Stimulated activated naive B cell treated with anti-CD40 and anti-IgM and Interleukin-4, amounts not matched to agents 10 μg/mL and 1 μg/mL and 100 μg/mL, for 72 hours (primary cell): ENCODE measurements at places on chromosomes 1 and 21.

DNA sequence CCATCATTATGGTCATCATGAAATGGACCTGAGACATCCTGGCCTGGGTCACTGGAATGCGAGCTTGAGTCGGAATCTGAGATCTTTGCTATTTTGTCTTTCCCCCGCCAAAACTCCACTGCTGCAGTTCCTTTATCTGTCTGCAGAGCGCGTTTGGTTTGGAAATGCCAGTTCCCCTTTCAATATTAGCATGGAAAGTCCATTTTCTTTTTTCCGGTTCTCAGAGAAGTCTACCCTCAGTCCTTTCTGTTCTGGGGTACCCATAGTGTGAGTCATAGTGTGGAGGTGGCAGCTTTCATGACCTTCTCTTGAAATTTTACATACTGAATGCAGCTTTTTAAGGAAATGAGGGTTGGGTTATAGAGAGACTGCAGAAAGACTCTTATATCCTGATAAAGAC, 14.6 kb downstream of the CACNA1E start:
- H3K36me3 ChIP-seq = no peaks in the 10 kb centered on the region
- H3K4me3 ChIP-seq = no peak overlapping the region
- H3K27ac ChIP-seq = no peak overlapping the region
- no peak for DNase-seq
- H3K4me1 ChIP-seq = peaks cover 15% of the 10 kb centered on the region

DNA sequence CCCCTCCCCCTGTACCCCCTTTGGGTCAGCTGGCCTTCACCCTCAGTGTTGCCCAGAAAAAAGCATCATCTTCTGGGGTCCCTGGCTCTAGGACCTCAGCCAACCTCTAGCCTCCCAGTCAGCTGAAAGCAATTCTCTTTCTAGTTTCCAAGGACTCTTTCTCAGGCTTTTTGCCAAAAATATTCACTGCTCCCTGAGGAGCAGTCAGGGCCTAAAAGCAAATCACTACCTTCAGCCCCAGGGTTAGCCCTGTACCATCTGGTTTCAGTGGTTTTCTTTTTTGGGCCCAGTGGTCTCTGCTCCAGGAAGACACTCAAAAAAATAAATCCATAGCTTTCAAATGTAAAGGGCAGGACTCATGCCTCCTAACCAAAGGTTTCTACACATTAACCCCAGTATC, 3.1 kb upstream of the LMOD1 start:
- no peak overlapping the region for H3K27ac ChIP-seq
- peaks cover 22% of the 10 kb centered on the region for H3K4me1 ChIP-seq
- H3K4me3 ChIP-seq = no peak overlapping the region
- H3K36me3 ChIP-seq = no peaks in the 10 kb centered on the region
- H3K27me3 ChIP-seq = peaks cover 55% of the 10 kb centered on the region

DNA sequence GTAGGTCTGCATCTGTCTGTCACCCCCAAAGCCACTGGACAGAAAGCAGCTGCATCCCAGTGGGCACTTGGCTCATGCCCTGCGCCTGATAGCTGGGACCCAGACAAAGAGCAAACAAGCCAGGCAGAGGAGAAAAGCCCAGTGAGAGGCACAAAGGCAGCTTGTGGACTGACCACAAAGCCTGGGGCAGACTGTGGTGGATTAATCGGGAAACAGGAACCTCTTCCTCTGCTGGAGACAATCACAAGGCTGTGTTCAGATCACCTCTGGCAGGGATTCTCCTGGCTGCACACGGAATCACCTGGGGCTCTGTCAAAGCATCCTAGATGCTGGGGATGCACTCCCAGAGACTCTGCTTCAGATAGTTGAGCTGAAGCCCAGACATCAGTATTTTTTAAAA, 15.2 kb upstream of the GJB5 start:
- DNase-seq = no peak
- no peak overlapping the region for H3K4me3 ChIP-seq
- no peak overlapping the region for H3K27ac ChIP-seq
- H3K4me1 ChIP-seq = no peaks in the 10 kb centered on the region

GRCh38 chr1:193355626-193356025, 169.2 kb upstream of the B3GALT2 start:
- no peaks in the 10 kb centered on the region for H3K4me1 ChIP-seq
- H3K27me3 ChIP-seq = no peaks in the 10 kb centered on the region
- DNase-seq = no peak
- H3K4me3 ChIP-seq = no peak overlapping the region
- H3K27ac ChIP-seq = no peak overlapping the region

DNA sequence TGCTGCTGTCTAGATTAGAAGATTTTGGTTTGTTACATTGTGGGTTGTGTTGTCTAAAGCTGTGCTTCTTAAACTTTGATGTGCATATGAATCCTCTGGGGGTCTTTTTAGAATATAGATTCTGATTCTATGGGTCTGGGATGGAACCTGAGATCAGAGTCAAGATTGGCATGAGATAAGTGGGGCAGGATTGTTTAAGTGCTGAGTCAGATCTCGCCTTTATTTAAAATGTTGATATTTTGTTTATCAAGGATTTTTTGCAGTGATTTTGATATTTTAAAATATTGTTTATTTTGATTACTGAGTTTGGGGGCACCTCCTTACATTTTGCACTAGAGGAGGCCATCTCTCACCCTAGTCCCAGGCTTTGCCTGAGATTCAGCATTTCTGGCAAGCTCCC, 114.8 kb downstream of the LAMC2 start:
- peaks cover 7% of the 10 kb centered on the region for H3K27me3 ChIP-seq
- H3K36me3 ChIP-seq = no peaks in the 10 kb centered on the region
- no peaks in the 10 kb centered on the region for H3K4me1 ChIP-seq
- H3K27ac ChIP-seq = no peak overlapping the region

- H3K4me1 ChIP-seq = peaks cover 32% of the 10 kb centered on the region
- DNase-seq = no peak
- H3K36me3 ChIP-seq = peaks cover 8% of the 10 kb centered on the region
- no peak overlapping the region for H3K4me3 ChIP-seq
- no peak overlapping the region for H3K27ac ChIP-seq
- peaks cover 35% of the 10 kb centered on the region for H3K27me3 ChIP-seq
These were observed 451 bp downstream of the CHD5 start for GRCh38 chr1:6179564-6180175.

DNA sequence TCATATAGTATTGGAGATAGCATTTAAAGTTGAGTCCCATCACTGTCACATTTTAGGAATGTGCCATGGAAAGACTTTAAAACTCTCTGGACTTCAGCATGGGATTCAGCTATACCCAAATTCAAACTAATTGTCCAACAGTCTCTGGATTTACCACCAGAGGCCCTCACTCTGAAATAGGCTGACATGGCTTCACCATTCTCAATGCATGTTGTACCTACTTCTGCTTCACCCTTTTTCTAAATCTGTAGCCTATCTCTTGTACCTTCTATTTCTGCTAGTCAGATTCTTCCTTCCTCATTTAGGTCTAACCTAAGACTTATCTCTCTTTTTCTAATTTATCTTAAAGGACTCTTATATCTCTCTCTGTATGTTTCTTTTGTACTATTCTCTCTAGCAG, 512.7 kb upstream of the ZRANB2 start:
- no peaks in the 10 kb centered on the region for H3K4me1 ChIP-seq
- H3K27ac ChIP-seq = no peak overlapping the region
- no peak overlapping the region for H3K4me3 ChIP-seq
- DNase-seq = no peak
- H3K27me3 ChIP-seq = no peaks in the 10 kb centered on the region

DNA sequence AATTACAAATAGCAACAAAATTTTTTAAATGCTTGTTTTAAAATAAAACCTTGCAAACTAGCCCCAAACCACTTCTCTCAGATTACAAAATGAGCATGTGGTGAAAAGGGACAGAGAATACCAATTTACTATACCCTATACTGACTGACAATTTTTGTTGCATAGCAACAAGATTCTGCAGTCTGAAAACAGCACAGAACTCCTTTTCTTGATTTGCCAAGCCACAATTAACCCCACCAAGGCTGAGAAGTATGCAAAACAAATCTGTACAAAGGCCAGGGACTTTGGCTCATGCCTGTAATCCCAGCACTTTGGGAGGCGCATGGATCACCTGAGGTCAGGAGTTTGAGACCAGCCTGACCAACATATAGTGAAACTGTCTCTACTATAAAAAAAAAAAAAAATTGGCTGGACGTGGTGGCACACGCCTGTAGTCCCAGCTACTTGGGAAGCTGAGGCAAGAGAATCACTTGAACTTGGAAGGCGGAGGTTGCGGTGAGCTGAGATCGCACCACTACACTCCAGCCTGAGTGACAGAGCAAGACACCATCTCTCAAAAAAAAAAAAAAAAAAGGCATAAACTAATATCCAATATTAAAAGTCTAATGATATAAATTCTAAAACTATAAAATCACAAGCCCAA, 21.8 kb downstream of the ENAH start:
- no peak overlapping the region for H3K4me3 ChIP-seq
- no peaks in the 10 kb centered on the region for H3K36me3 ChIP-seq
- DNase-seq = no peak

- no peak overlapping the region for H3K27ac ChIP-seq
- no peaks in the 10 kb centered on the region for H3K27me3 ChIP-seq
- no peaks in the 10 kb centered on the region for H3K36me3 ChIP-seq
- H3K4me1 ChIP-seq = no peaks in the 10 kb centered on the region
- no peak for DNase-seq
These were observed 613.7 kb upstream of the B3GALT2 start for GRCh38 chr1:193799948-193800690.

DNA sequence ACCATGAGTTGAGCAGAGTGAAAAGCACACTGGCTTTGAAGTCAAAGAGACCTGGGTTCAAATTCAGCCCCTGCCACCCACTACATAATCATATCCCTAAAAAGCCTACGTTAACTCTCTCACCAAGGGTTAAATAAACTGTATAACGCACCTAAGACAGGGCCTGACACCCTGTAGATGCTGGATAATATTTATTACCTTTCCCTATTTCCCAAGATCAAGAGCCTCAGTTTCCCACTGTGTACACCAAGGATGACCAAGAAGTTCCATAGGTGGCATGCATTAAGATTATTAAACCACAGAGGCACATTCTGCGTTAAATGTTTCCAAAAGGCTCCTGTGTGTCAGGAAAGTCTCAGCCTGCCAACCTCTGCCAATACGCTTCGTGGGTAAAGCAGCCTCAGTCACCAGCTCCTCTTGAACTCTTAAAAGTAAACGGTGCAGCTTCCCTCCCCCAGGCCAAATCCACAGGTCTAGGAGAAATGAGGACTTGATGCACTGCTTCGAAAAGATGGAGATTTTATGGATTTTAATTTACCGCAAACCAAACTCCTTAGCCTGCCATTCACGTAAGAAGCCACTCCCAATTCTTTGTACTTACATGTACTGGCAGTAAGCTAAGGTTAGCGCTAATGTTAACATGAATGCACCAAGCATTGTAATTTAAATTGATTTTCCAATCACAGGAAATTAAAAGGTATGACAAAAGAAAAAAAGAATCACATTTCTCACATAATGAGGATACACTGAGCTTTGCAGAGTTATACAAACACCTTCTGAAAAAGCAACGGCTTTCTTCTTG, 2.6 kb downstream of the USP24 start:
- peak overlapping the region; percentile 72 for H3K27ac ChIP-seq
- peaks cover 46% of the 10 kb centered on the region for H3K4me1 ChIP-seq
- peak overlapping the region; percentile 95 for H3K4me3 ChIP-seq
- peaks cover 20% of the 10 kb centered on the region for H3K36me3 ChIP-seq
- no peak for DNase-seq

- H3K36me3 ChIP-seq = no peaks in the 10 kb centered on the region
- H3K4me3 ChIP-seq = no peak overlapping the region
These were observed 99.6 kb downstream of the DDX20 start for GRCh38 chr1:111855260-111855659.

DNA sequence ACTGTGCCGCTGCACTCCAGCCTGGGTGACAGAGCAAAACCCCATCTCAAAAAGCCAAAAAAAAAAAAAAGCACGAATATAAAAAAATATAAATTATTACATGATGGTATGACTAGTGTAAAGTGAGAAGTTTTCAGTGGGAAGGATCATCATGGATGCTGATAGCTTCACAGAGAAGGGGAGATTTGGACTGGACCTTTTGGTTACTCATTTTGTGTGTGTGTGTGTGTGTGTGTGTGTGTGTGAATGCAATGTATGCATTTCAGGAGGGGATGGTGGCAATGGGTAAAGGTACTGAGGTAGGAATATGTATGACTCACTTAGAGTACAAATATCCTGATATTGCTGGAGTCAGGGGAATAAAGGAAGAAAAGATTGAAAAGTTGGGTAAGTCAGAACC, 22.7 kb upstream of the SDE2 start:
- H3K4me1 ChIP-seq = no peaks in the 10 kb centered on the region
- H3K4me3 ChIP-seq = no peak overlapping the region
- H3K27ac ChIP-seq = no peak overlapping the region
- H3K27me3 ChIP-seq = no peaks in the 10 kb centered on the region
- no peaks in the 10 kb centered on the region for H3K36me3 ChIP-seq

DNA sequence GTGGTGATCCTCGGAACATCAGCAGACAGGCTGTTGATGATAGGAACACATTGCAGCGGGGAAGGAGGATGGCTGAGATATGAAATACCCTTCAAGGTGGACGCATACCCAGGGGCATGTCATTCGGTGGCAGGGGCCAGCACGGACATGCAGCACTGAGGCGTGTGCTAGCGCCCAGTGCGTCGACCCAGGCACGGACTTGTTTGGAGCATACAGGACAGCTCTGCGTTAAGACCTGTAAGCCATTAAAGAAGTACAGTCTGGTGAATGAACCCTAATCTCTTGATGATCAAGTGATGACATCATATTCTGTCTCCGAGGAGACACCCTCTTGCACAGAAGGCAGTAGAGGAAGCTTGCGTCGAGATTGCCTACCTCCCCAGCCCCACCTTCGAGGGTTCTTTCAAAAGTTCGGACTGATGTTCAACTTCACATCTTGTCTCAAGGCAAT, 63.6 kb upstream of the KIF26B start:
- H3K4me3 ChIP-seq = no peak overlapping the region
- H3K27ac ChIP-seq = no peak overlapping the region
- H3K27me3 ChIP-seq = no peaks in the 10 kb centered on the region
- H3K4me1 ChIP-seq = no peaks in the 10 kb centered on the region
- H3K36me3 ChIP-seq = no peaks in the 10 kb centered on the region

GRCh38 chr1:226641671-226642231, 93.2 kb downstream of the STUM start:
- peak overlapping the region; percentile 21 for H3K4me3 ChIP-seq
- H3K36me3 ChIP-seq = peaks cover 85% of the 10 kb centered on the region
- no peak for DNase-seq

GRCh38 chr1:78367700-78368099, 123.1 kb upstream of the PTGFR start:
- H3K27ac ChIP-seq = no peak overlapping the region
- H3K36me3 ChIP-seq = no peaks in the 10 kb centered on the region
- H3K4me1 ChIP-seq = no peaks in the 10 kb centered on the region

- H3K27ac ChIP-seq = no peak overlapping the region
- no peaks in the 10 kb centered on the region for H3K36me3 ChIP-seq
- H3K4me1 ChIP-seq = peaks cover 1% of the 10 kb centered on the region
- H3K4me3 ChIP-seq = no peak overlapping the region
- DNase-seq = no peak
These were observed 5.4 kb upstream of the WDR47 start for GRCh38 chr1:109047339-109047738.
